ENCODE measurements at places on chromosomes 2 and 18. TPM values are rescaled to one million over a fixed set of nuclear protein-coding genes. Genes with fewer than 3 reads are reported as not detected.

- DNase-seq = no peak
These were observed 21.6 kb upstream of the SP3 start for GRCh38 chr2:173986805-173987204.

GRCh38 chr2:183666031-183666430 lies 541.8 kb downstream of the NUP35 start:
- DNase-seq = peak; percentile 63

Gene CRYBA2
- 1.3 TPM for total RNA-seq

Gene DNAJB2
- total RNA-seq = 24.4 TPM

Measured in A673 (cell line).